ENCODE measurements at places on chromosomes 16 and 17.

- no peak for DNase-seq
Measured at GRCh38 chr17:37502009-37502936, 12.6 kb downstream of the DUSP14 start.

- DNase-seq: no peak
Measured at GRCh38 chr17:13024526-13025257, 6.9 kb upstream of the ELAC2 start.

DNA sequence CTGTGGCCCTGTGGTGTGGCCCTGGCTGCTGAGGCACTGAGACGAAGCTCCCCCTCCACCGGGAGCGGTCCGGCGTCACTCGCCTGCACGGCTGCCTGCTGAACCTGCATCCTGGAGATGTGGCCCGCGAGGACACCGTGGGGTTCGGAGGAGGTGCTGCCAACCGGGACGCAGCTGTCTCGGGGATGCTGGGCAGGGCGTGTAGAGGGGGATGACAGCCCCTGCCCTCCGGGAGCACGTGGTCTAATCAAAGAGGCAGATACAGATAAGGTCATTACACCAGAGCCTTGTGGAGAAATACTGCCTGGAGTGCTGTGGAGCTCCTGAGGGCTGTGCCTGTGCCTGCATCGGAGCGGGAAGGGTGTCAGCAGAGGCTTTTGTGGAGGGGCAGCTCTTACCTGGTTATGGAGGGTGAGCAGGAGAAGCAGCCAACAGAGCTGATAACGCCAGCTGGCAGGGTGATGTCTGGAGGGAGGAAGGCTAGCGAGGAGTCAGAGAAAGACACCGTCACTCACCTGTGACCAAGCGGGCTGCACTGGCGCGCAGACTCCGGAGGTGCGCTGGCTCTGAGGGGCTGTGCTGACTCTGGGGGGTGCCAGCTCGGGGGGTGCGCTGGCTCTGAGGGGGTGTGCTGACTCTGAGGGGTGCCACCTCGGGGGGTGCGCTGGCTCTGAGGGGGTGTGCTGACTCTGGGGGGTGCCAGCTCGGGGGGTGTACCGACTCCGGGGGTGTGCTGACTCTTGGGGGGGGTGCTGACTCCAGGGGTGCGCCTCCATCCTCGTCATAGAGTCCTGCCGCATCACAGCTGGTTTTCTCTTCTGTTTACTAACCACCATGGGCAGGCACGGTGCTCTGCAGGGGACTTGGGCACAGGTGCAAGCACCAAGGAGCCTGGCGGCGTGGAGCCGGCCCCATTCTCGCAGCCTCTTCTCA is 104.7 kb upstream of the CHMP6 start:
- no peak for DNase-seq

- DNase-seq: no peak
Measured at GRCh38 chr17:31289790-31290189, 7.2 kb downstream of the OMG start.

GRCh38 chr16:86093801-86094750 is 195.1 kb downstream of the IRF8 start:
- DNase-seq: no peak

DNA sequence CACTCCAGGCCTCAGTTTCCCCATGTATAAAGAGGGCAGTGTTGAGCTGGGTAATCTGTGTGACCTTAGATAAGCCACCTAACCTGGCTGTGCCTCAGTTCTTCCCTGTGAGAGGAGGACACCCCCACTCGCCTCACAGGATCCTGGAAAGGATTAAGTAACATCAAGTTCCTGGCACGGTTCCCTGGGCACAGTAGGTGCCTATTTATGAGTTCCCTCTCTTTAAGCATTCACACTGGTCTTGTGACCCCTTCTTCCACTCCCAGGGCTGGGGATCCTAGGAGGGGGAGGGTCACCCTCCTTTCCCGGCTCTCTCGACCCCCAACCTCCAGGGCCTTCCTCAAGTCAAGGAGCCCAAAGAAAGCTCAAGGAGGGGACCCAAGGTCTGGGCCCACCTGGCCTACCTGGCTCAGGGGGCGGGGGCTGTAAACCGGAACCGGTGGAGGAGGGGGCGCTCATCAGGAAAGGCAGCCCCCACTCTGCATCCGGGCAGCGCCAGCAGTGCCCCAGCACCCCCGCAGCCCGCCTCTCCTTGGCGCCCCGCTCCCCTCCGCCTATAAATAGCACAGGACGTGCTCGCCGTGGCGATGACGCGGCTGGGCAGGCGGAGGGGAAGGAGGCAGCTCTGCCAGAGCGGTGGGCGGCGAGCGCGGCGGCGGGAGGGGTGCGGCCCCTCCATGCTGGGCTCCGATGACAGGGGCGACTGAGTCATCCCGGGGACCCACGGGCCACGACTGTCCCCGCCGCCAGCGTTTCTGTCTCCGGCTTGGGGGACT is 9.4 kb downstream of the RPL19 start:
- DNase-seq: no peak

DNA sequence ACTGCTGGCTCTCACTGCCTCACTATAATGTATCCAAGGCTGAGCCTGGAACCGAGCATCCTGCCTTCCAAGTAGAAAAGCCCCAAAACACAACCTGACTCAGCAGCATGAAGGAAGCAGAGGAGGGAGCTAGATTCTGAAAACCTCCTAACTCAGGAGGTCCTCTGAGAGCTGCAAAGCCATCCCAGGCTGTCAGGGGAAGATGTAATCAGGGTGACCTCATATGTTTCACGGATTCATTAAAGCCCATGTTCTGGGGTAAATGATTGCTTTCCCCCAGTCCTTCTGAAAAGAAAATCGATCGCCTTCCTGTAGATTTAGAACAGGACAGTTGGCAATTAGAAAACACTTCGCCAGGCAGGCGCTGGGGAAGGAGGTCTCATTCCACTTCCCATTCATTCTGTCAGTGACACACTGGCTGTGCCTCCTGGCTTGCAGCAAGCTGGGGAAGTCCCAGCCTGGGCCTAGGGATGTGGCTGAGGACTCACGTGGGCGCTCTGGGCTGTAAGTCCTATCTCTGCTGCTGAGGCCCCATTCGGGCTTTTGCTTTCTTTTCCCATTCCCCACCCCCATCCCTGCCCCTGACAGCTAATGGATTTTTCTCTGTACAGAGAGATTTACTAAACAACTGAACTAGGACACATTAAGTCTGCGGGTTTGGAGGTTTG is 75.7 kb upstream of the TMEM132E start:
- no peak for DNase-seq

DNA sequence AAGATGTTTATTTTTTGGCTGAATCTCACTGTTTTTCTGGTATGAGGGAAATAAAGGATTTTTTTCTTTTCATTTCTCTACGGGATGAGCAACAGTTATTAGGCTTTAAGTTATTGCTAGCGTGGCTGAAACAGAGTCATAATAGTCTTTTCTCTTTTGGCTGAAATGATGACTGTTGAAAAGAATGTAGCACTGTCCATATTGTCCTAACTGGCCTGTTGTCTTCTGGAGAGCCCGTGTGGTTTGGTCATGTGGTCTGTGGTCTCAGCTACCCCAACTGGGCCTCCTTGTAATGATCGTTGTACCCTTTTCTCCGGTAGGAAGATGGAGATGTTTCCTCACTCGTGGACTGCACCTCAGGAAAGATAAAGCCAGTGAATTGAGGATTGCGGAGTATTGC is 36.6 kb downstream of the EPN2 start:
- no peak for DNase-seq

DNA sequence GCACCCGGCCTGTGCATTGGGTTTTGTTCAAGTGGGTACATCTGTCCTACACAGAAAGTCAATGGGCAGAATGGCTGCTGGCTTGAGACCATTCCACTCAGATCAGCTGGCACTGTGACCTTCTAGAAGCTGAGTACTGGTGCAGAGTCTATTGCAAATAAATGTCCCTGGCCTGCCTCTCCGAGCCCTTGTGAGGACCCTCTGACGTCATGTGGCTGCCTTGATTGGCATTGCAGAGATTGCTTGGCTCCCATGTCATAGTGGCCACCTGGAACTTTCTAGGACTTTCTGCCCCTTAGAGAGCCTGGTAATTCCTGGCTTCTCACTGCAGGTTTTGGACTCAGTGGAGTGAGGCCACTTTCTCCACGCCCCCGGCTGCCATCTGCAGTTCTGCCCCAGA is 211.3 kb downstream of the ENGASE start:
- DNase-seq: no peak

- peak; percentile 36 for DNase-seq
Measured at GRCh38 chr17:55641676-55642081, 81.0 kb downstream of the TMEM100 start.

DNA sequence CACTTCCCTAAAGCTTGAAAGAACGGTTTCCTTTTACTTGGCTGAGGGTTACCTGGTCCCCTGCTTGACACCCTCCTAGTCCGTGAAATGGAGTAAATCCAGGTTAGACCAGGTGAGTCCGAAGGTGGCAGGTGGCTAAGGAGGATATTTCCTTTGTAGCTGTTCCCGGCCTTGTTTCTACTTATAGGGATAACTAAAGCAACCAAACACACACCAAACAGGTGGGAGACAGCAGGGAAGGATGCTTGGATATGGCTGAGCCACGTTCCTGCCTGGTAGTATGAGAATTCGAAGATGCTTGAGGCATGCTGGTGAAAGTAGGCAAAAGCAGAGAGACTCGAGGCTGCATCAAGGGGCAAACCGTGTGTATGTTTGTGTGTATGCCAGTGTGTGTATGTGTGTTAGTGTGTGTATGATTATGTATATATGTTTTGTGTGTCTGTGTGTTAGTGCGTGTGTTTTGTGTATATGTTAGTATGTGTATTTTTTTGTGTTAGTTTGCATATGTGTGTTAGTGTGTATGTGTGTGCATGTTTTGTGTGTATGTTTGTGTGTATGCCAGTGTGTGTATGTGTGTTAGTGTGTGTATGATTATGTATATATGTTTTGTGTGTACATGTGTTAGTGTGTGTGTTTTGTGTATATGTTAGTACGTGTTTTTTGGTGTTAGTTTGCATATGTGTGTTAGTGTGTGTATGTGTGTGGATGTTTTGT is 28.9 kb downstream of the RBFOX1 start:
- DNase-seq: no peak

GRCh38 chr17:75633486-75634375 is 497 bp downstream of the SMIM5 start:
- DNase-seq: peak; percentile 79

- no peak for DNase-seq
Measured at GRCh38 chr17:27928587-27928986, 35.4 kb upstream of the LYRM9 start.

GRCh38 chr16:5200123-5200522 is 102.5 kb upstream of the EEF2KMT start:
- DNase-seq: no peak

GRCh38 chr16:86287664-86288201 is 222.6 kb upstream of the FOXF1 start:
- no peak for DNase-seq

GRCh38 chr17:79705674-79706073 is 25.1 kb upstream of the ENPP7 start:
- no peak for DNase-seq

DNA sequence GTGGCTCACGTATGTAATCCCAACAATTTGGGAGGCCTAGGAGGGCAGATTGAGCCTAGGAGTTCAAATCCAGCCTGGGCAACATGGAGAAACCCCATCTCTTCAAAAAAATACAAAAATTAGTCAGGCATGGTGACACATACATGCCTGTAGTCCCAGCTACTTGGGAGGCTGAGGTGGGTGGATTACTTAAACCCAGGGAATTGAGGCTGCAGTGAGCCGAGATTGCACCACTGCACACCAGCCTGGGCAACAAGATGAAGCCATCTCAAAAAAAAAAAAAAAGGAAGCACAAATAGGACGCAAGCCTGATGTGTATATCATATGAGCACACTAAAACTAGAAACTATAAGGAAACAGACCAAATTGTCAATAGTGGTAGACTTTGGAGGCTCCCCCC is 17.1 kb upstream of the FLCN start:
- DNase-seq: no peak

GRCh38 chr17:75632428-75632827 is 806 bp upstream of the SMIM5 start:
- DNase-seq: no peak

DNA sequence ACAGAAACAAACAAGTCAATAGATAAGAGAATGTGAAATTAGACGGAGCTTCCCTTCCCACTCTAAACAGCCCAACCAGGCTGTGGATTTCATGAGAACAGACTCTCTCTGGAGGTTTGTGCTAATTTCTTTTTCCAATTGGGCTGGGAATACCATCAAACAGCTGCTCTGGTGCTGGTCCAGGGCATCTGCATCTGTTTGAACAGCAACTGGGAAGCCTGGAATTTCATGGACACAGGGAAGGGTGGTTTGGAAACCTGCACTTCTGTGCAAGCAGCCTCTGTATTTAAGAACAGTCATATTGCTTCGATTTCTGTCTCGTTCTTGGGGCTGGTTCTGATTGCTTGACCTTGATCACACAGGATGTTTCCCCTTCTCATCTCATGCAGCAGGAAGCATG is 88.7 kb downstream of the FOXL1 start:
- DNase-seq: no peak

DNA sequence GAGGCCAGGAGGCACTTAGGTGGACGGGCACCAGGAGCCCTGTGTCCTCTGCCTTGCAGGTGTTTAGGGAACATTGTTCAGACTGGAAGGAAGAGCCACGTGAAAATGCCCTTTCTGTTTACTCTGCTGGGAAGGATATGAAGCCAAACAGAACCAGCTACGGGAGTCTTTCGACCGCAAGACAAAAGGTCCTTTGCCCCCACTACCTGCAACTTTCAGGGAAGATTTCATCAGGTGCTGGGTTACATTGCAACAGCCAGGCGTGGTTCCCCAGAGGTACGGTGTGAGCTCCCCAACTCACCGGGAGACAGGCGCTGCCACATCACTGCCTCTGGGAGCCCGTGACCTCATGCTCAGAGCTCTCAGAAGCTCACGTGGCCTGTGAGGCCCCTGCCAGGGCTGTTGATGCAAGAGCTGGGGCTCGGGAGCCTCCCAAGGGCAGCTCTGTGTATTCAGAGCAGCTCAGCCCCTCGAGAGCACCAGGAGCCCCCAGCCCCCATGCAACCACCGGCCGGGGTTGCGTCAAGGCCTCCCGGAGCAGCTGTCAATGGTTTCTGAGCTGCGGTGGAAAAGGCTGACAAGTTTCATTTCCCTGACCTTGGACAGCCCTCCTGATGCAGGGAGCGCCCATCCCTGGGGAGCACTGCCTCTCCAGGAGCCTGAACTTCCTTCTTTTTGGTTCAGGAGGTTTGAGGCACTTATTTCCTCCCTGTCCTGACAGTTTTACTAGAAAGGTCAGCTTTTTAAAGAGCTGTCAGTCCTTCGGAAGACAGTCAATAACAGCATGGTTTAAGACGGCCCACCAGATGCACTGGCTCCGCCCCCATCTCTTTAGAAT is 42.1 kb downstream of the TBC1D16 start:
- DNase-seq: peak; percentile 40

DNA sequence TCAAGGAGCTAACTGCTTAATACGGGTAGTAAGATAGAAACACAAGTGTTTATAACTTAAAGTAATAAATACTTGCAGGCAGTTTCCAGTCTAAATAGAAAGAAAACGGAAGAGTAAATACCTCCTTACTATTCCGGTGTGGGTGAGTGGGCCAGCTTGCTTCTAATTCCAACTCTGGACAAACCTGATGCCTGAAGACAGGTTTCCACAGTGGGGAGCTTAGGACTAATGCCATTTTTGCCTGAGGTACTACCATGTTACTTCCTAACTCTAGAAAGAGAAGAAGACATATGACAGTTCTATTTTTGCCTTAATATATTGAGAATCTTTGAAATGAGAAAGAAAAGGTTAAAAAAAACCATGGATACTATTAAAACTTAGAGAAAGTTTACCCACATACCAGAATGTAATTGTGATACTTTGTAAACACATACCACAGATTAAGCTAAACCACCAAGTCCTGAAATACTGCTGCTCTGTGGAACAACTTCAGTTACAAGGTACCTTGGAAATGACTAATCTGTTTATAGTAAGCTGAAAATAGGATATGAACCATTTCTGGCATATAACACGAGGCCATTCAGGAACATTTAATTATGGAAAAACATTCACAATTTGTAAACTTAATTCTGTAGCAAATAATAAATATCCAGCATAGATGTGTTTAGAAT is 70.2 kb downstream of the ZZEF1 start:
- no peak for DNase-seq
